ENCODE measurements at places on chromosomes 5 and 9.

DNA sequence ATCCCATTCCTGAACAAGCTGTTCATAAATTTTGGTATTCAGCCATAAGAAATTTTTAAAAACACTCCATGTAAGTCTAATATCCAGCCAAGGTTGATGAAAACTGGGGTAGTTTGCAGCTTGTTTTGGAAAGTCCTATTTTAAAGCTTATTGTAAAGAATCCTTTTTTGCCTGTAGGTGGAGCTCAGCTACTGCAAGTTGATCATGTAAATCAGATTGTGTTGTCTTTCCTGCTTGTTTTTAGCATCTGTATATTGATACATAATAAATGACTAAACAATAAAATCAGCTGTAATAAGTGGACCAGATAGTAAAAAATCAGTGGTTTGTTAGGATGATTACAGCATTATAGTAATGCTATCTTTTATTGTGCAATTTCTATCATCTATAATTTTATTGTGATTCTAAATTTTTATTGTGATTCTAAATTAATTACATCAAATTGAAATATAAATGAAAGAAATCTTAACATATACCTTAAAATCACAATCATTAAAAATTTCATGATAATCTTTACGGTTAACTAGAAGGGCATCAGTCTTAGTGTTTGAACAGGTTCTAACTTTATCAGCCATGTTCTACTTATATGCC lies 42.4 kb downstream of the CWC27 start:
- DNase-seq: no peak

DNA sequence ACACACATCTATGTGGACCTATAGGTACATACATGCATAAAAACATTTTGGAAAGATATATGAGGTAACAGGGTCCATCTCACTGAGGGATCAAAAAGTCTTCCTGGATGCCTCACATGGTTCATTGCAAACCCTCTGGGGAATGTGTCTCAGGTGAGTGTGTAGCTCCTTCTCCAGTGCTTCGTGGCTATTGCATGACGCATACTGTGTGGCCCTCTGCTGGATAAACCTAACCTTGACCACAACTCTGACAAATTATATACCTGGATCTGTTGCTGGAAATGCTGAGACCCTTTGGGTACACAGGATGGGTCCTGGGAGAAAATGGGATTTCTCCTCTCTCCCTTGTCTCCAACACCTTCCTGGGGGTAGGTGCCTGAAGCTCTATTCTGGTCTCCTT lies 91.9 kb downstream of the JAKMIP2 start:
- no peak for DNase-seq

- DNase-seq: no peak
Measured at GRCh38 chr5:6759401-6759800, 46.2 kb downstream of the TENT4A start.

GRCh38 chr9:135480071-135480939 lies 723 bp downstream of the PPP1R26 start:
- DNase-seq: no peak

- no peak for DNase-seq
Measured at GRCh38 chr9:131275332-131276093, 797 bp downstream of the FAM78A start.

DNA sequence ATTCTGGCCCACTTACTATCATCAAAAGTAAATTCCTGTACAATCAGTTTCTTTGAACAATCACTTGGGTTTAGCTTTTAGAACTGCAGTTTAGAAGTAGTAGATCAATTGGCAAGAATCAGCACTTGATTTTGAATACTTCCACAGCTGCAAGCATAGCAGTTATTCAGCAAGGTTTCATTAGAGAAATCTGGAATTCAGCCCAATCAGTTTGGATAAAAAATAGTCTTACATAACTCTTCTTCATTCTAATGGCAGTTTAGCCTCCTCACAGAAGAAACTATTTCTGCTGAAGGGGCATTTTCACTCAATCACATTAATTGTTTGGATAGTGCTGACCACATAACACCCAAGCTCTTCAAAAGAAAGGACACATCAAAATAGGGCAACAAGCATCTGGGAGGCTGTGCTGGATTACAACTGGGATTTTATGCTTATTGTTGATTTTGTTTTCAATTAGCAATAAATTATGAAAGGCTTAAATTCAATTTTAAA lies 336.2 kb upstream of the PDE4D start:
- DNase-seq: no peak

Data from stimulated activated CD8-positive, alpha-beta memory T cell treated with anti-CD3 and anti-CD28 coated beads, Interleukin-7, amount 100 ng/mL, for 1 hour (primary cell).